ENCODE measurements at places on chromosomes 3 and 15. TPM values are rescaled to one million over a fixed set of nuclear protein-coding genes. Genes with fewer than 3 reads are reported as not detected.

Gene CRABP1
- total RNA-seq: not detected

DNA sequence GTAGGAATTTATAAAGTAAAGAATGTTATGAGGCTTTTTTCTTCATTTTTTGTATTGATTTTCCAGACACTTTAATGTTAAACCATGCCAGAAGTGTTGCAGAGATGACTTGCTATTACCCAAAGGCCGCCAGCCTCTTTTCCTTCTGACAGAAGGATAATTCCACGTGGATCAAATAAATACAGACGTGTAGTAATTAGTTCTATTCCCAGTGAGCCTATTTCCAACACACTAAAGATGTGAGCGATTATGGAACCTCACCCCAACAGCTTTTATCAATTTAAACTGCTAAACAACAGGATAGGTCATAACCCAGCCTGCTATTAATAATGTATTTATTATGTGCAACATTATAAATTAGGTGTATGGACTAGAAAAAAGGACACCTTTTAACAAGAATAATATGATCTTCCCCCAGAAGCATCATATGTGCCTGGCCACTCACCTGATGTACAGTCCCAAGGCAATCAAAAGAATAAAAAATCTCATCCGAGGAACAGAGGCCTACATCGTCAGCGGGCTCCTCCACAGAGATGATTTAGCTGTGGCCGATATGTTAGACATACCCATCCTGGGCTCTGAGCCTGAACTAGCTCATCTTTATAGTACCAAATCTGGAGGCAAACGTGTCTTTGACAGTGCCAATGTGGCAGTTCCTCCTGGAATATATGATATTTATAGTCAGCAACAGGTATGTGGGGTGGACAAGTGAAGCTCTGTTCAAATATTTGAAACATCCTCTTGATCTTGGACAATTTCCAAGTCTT is 125.9 kb upstream of the C15orf61 start:
- H3K36me3 ChIP-seq: no peaks in the 10 kb centered on the region
- H3K27me3 ChIP-seq: no peaks in the 10 kb centered on the region
- DNase-seq: no peak
- H3K27ac ChIP-seq: no peak overlapping the region

GRCh38 chr15:84788500-84788899 is 28.7 kb upstream of the ALPK3 start:
- no peak for DNase-seq
- peaks cover 43% of the 10 kb centered on the region for H3K36me3 ChIP-seq
- no peaks in the 10 kb centered on the region for H3K4me1 ChIP-seq
- H3K27ac ChIP-seq: no peak overlapping the region
- no peaks in the 10 kb centered on the region for H3K27me3 ChIP-seq

Gene PLSCR5
- total RNA-seq: not detected

Gene RHOA
- total RNA-seq: 321 TPM

DNA sequence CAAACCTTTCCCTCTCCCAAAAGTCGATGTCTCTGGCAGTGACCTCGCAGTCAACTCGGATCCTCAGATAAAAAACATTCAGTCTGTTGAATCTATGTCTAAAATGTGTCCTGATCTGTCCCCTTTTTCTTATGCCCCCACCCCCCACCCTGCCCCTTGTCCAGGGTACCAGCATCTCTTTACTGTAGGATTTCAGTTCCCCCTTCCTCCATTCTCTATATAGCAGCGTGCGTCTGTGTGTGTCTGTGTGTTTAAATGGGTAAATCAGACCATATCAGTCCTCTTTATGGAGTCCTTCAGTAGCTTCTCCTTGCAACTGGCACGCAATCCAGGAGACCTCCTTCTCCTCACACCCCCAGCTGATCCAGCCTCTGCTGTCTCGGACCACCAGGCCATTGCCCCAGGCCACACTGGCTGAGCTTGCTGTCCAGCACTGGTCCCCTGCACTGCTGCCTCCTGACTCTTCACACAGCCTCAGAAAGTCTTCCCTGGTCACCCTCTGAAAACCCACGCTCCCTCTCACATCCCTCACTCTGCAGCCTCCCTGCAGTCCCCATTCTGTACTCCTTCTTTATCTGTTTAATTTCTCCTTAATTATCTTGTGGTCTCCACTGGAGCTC is 1.5 kb downstream of the LRRK1 start:
- DNase-seq: no peak
- peak overlapping the region; percentile 68 for H3K4me3 ChIP-seq
- H3K4me1 ChIP-seq: no peaks in the 10 kb centered on the region
- H3K36me3 ChIP-seq: peaks cover 9% of the 10 kb centered on the region
- no peak overlapping the region for H3K27ac ChIP-seq
- no peaks in the 10 kb centered on the region for H3K27me3 ChIP-seq

DNA sequence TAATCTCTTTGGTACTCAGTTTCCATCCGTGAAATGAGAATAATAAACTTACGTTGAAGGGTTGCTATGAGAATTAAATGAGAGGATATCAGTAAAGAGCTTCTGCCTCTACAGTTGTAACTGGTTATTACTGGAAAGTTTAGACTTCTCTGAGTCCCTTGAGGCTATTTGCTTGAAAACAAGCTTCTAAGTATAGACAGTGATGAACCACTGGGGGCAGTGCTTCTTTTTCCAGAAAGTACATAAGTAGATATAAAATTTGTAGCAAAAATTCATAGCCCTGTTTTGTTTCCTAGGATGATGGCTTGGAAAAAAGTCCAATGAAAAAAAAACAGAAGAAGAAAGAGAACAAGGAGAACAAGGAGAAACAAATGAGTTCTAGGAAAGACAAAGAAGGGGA is 87.1 kb downstream of the RGMA start:
- H3K27ac ChIP-seq: no peak overlapping the region
- H3K4me3 ChIP-seq: no peak overlapping the region
- no peaks in the 10 kb centered on the region for H3K4me1 ChIP-seq
- H3K36me3 ChIP-seq: peaks cover 93% of the 10 kb centered on the region
- DNase-seq: no peak

- H3K27ac ChIP-seq: no peak overlapping the region
- H3K4me1 ChIP-seq: no peaks in the 10 kb centered on the region
- DNase-seq: no peak
- H3K36me3 ChIP-seq: peaks cover 61% of the 10 kb centered on the region
These were observed 71.2 kb downstream of the GPR160 start for GRCh38 chr3:170108955-170109354.

DNA sequence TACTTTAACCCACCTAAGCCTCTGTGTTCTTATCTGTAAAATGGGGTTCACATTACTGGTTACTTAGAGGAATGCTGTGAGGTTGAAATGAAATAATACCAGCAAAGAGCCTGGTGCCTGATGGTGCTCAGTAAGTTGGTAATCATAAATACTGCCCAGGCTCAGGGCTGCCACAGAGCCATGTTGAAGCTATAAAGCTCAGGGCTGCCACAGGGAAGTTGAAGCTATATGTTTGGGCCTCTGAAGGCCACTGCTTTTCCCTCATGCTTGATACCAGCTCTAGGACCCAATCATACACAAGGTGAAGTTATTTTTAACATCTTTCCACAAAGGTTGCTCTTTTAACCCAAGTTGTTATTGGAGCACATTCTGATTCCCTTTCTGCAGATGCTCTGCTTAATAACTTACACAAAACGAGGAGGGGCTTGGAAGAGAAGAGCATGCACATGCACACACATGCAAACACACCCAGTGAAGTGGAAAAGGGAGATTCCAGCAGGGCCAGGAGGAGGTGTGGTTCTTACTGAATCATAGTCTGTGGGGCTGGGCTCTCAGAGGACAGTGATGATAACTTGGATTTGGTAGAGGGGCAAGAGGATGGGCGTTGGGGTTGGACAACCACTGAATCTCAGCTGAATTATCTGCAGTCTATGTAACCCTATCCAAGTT is 17.4 kb downstream of the PARP14 start:
- H3K27ac ChIP-seq: no peak overlapping the region
- H3K4me3 ChIP-seq: no peak overlapping the region
- H3K4me1 ChIP-seq: no peaks in the 10 kb centered on the region
- no peaks in the 10 kb centered on the region for H3K36me3 ChIP-seq

DNA sequence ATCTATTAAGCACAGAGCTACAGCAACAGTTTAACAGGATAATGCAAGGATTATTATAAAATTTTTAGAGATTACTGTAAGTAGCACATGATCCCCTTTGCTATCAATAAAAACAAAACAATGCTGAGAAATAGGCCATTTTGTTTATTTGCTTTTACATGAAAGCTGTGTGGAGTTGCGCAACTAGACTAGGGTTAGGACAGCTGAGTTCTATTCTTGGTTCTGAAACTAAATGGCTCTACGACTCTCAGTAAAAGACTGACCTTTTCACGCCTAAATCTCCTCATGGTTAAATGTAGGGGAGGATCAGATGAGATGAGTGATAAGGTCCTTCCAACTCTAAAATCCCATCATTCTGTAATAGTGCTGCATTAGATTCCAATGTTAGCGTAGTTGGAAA is 25.0 kb downstream of the KCNMB2 start:
- no peaks in the 10 kb centered on the region for H3K36me3 ChIP-seq
- H3K27me3 ChIP-seq: no peaks in the 10 kb centered on the region
- H3K4me1 ChIP-seq: no peaks in the 10 kb centered on the region
- H3K27ac ChIP-seq: no peak overlapping the region
- no peak for DNase-seq

DNA sequence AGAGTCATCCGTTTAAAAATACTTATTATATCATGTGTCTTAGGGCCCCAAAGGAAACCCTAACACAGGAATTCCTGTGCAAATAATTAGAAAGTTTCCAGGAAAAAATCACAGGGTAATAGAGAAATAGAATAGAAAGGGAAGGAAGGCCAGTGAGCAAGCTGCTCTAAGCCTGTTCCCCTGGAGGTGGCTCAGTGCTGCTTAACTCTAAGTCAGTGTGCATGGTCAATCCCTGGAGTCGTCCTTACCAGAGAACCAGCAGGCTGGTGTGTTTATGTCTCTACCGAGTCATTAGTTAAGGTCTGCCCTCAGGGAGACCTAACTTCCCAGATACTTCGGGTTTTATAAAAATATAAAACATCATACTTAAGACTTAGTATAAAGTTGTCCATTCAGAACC is 21.0 kb upstream of the MCF2L2 start:
- H3K4me3 ChIP-seq: no peak overlapping the region
- DNase-seq: peak; percentile 58
- H3K4me1 ChIP-seq: peaks cover 11% of the 10 kb centered on the region
- no peak overlapping the region for H3K27ac ChIP-seq
- H3K27me3 ChIP-seq: no peaks in the 10 kb centered on the region
- H3K36me3 ChIP-seq: peaks cover 4% of the 10 kb centered on the region

DNA sequence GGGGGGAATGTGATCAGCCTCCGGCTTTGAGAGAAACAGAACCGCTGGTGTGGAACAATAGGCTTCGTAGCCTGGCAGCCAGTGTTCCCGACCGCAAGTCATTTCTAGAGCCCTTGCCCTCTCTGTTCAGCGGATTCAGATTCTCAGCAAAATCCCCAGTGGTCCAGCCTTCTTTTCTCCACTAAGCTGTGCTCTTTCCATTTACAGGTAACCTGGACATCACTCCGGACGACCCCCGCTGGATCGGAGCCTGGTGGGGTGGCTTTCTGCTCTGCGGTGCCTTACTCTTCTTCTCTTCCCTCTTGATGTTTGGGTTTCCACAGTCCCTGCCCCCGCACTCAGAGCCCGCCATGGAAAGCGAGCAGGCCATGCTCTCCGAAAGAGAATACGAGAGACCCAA is 250.6 kb downstream of the SLCO3A1 start:
- no peak overlapping the region for H3K4me3 ChIP-seq
- no peaks in the 10 kb centered on the region for H3K27me3 ChIP-seq
- H3K4me1 ChIP-seq: no peaks in the 10 kb centered on the region
- no peak overlapping the region for H3K27ac ChIP-seq
- no peaks in the 10 kb centered on the region for H3K36me3 ChIP-seq
- no peak for DNase-seq

GRCh38 chr15:73237910-73238309 is 130.8 kb downstream of the HCN4 start:
- no peaks in the 10 kb centered on the region for H3K36me3 ChIP-seq
- no peaks in the 10 kb centered on the region for H3K27me3 ChIP-seq
- H3K27ac ChIP-seq: no peak overlapping the region

GRCh38 chr3:173892547-173892946 is 495.0 kb downstream of the NLGN1 start:
- H3K27ac ChIP-seq: no peak overlapping the region
- no peaks in the 10 kb centered on the region for H3K36me3 ChIP-seq
- DNase-seq: no peak
- no peaks in the 10 kb centered on the region for H3K27me3 ChIP-seq
- H3K4me3 ChIP-seq: no peak overlapping the region

DNA sequence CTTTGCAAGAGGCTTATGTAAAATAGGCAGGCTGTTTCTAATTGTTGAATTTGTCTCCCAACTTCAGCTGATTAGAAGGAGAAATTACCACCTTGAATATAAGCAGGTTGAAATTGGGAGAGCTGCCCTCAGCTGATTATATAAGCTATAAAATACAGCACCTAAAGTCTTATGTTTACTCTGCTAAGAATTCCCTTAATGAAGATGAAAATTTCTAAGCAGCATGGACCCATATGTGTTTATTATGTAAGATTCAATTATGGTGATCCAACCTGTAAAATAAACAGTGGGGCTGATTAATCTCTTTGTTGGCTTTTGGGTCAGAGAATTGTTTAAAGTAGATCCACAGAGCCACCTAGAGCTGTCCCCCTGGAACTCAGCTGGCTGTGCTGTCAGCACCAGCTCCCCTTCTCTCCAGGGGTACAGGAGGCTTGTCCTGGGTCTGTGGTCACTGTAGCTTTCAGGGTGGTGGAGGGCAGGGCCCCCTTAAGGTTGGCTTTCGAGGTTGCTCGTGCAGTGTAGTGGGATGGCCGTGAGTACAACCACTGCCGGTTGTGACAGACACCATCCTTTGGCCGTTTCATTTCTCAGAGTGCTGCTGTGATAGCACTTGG is 9.5 kb downstream of the SLCO3A1 start:
- H3K27ac ChIP-seq: no peak overlapping the region
- H3K36me3 ChIP-seq: no peaks in the 10 kb centered on the region

DNA sequence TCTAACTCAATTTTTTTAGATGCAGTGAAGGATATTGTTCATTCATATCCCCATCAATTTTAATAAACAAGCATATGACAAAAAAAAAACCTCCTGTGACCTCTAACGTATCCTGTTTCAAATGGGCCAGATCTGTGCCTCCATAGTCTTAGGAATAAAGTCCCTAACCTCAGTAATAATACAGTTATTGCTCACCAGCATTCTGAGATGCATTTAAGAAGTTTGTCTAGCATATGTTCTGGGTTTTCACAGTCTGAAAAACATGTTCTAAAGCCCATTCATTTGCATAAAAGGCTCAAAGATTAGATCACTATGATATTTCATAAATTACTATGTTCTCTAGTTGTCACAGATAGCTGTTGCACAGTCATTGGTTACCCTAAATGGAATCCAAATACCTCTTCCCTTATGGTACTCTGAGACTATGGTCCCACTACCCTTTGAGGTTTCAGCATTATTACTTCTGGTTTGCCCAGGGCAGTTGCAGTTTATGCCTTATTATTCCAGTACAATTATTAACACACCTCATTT is 190.1 kb downstream of the ZIC4 start:
- no peaks in the 10 kb centered on the region for H3K4me1 ChIP-seq
- H3K27ac ChIP-seq: no peak overlapping the region
- H3K36me3 ChIP-seq: no peaks in the 10 kb centered on the region
- no peaks in the 10 kb centered on the region for H3K27me3 ChIP-seq

GRCh38 chr15:69659454-69660050 is 206.9 kb downstream of the RPLP1 start:
- no peaks in the 10 kb centered on the region for H3K36me3 ChIP-seq
- no peak for DNase-seq
- peaks cover 5% of the 10 kb centered on the region for H3K27me3 ChIP-seq
- H3K27ac ChIP-seq: no peak overlapping the region
- H3K4me3 ChIP-seq: no peak overlapping the region

GRCh38 chr3:126212620-126213378 is 32.4 kb upstream of the ALDH1L1 start:
- H3K27ac ChIP-seq: no peak overlapping the region
- no peaks in the 10 kb centered on the region for H3K27me3 ChIP-seq
- DNase-seq: no peak
- peaks cover 4% of the 10 kb centered on the region for H3K4me1 ChIP-seq
- H3K36me3 ChIP-seq: no peaks in the 10 kb centered on the region
- no peak overlapping the region for H3K4me3 ChIP-seq

Measured in SJCRH30 (cell line).